ENCODE measurements at places on chromosomes 11 and 22.

DNA sequence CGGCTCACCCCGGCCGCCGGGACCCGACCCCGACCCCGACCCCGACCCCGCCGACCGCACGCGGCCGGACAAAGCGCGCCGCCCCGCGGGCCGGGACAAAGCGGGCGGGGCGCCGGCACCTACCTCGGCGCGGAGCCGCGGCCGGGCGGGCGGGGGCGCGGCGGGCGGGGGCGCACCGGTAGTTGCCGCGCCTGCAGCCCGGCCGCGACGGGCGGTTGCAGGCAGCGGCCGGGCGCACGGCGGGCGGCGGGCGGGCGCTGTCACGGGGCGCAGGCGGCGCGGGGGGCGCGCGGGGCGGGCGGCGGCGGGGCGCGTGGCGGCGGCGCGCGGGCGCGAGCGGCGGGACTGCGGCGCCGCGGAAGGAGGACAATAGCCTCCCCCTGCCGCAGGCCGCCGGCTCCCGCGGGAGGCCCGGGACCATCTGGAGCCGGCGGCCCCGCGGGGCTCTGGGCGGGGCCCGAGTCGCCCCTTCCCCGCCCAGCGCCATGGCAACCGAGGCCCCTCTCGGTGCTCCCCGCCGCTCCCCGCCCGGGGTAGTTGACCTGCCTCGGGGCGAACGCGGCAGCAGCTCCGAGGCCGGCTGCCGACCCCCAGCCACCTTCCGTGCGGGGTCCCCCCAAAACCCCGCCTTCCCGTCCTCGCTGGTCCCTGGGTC is 851 bp downstream of the SPTBN2 start:
- DNase-seq, result peak; percentile 26

DNA sequence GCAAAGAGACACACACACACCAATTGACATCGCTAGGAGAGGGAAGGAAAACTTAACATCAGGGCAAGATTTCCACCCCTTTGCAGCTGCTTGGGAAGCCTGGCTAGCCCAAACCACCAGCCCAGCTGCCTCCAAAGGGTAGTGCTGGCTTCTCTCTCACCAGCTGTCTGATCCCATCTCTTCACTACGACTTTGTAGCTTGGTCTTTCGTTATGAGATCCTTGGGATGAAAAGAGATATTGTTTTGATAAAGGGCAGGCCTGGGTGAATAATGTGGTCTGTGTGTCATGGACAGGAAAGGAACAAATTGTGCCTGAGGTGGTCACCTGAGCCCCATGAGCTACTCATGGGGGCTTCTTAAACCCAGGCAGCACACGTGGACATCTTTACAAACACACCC is 101.9 kb downstream of the ARL14EP start:
- DNase-seq, result no peak

- DNase-seq, result peak; percentile 87
These were observed 743.5 kb downstream of the BRD1 start for GRCh38 chr22:49084206-49084605.

DNA sequence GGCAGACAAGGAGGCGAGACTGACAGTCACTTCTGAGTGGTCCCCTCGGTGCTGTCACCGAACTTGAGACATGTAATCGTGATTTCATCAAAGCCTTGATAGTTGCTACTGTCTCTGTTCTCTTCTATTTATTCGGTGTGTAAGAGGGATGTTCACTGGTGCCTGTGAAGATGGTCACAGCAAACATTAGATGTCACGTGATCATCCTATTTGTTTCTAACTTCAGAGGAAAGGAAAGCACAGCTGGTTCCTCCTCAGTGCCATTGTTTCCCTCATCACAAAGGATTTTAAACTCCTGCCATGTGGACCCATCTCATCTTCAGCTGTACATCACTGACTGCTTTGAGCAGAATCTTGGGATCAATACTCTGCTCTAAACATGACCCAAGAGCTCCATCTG is 73.1 kb upstream of the CLMP start:
- DNase-seq, result no peak

- peak; percentile 77 for DNase-seq
These were observed 110.4 kb upstream of the CSNK2A3 start for GRCh38 chr11:11463405-11463804.

GRCh38 chr11:133810766-133811165 is 34.5 kb downstream of the SPATA19 start:
- DNase-seq, result no peak

All from ELF-1 (cell line).